Bladder microvascular endothelial cell (primary cell): ENCODE measurements at places on chromosomes 6 and 20. TPM values are rescaled to one million over a fixed set of nuclear protein-coding genes. Genes with fewer than 3 reads are reported as not detected.

PAX1 gene
- total RNA-seq, result not detected in 2 replicates

GGTLC1 gene
- total RNA-seq, result not detected in 2 replicates

PTCHD4 gene
- 4.2 and 18.9 TPM in 2 replicates for total RNA-seq

PROKR2 gene
- not detected in 2 replicates for total RNA-seq

KCNB1 gene
- total RNA-seq, result under 0.01 TPM in 1 of 2 replicates, not detected in the other

CYP24A1 gene
- total RNA-seq, result not detected in 2 replicates

KLHDC3 gene
- total RNA-seq, result 98.5 and 107 TPM in 2 replicates

AVP gene
- not detected in 2 replicates for total RNA-seq

IRF4 gene
- total RNA-seq, result under 0.01 TPM in 1 of 2 replicates, not detected in the other

ARHGAP18 gene
- 68.9 and 114 TPM in 2 replicates for total RNA-seq

ADAM33 gene
- 0.16 TPM in 1 of 2 replicates, not detected in the other for total RNA-seq

CPXM1 gene
- total RNA-seq, result under 0.01 and 0.38 TPM in 2 replicates

TTI1 gene
- total RNA-seq, result 12.3 and 27.8 TPM in 2 replicates

CDSN gene
- total RNA-seq, result 0.06 TPM in 1 of 2 replicates, not detected in the other

ESR1 gene
- total RNA-seq, result not detected in 2 replicates

CD83 gene
- 2.6 and 15.7 TPM in 2 replicates for total RNA-seq

PHACTR1 gene
- total RNA-seq, result 1.9 and 2.7 TPM in 2 replicates

HCK gene
- total RNA-seq, result 0.06 TPM in 1 of 2 replicates, not detected in the other

BTN1A1 gene
- total RNA-seq, result not detected in 2 replicates

CRISP3 gene
- total RNA-seq, result not detected in 2 replicates

MYLK4 gene
- total RNA-seq, result 0.32 and 0.38 TPM in 2 replicates

OPRM1 gene
- total RNA-seq, result not detected in 2 replicates

IP6K3 gene
- not detected in 2 replicates for total RNA-seq

SLC32A1 gene
- total RNA-seq, result under 0.01 TPM in 1 of 2 replicates, not detected in the other

PTGIS gene
- total RNA-seq, result 0.49 and 1.3 TPM in 2 replicates

HMGCLL1 gene
- not detected in 2 replicates for total RNA-seq

LAMA4 gene
- 391 and 1,137 TPM in 2 replicates for total RNA-seq
